Trophoblast cell (in vitro differentiated cells and primary cell): ENCODE measurements at places on chromosomes 16 and 17.

GRCh38 chr17:76781056-76781982 is 43.4 kb downstream of the MFSD11 start:
- no peak overlapping the region for H3K27ac ChIP-seq
- no peaks in the 10 kb centered on the region for H3K4me1 ChIP-seq
- H3K27me3 ChIP-seq: no peaks in the 10 kb centered on the region
- H3K36me3 ChIP-seq: peaks cover 14% of the 10 kb centered on the region

DNA sequence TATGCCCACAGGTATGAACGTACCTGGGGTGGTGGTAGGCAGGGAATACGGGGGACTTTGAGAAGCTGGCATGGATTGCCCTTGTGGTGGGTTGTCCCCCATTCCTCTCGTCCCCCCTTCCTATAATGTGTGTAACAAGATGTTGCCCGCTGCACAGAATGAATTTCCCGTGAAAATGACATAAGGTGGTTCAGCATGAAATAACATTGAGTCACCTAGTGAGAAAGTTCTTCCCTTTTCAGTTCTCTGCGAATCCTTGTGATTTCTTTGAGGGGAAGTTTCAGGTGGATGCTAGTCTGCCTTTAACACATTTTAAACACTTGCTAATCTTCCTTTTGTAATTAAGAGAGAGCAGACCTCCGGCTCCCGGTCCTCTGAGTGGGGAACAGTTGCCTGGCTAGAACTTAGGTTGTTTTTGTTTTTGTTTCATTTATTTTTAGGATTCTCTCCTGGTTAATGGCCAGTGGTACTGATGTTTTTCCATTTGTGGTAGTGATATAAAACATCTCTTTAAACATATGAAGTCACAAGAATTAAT is 58.9 kb downstream of the RAP1GAP2 start:
- H3K36me3 ChIP-seq: no peaks in the 10 kb centered on the region
- no peaks in the 10 kb centered on the region for H3K27me3 ChIP-seq
- H3K27ac ChIP-seq: no peak overlapping the region

- no peaks in the 10 kb centered on the region for H3K27me3 ChIP-seq
- DNase-seq: no peak
- peaks cover 6% of the 10 kb centered on the region for H3K4me1 ChIP-seq
- no peaks in the 10 kb centered on the region for H3K36me3 ChIP-seq
- H3K4me3 ChIP-seq: no peak overlapping the region
Measured at GRCh38 chr17:82277851-82278250, 4.4 kb upstream of the CSNK1D start.

DNA sequence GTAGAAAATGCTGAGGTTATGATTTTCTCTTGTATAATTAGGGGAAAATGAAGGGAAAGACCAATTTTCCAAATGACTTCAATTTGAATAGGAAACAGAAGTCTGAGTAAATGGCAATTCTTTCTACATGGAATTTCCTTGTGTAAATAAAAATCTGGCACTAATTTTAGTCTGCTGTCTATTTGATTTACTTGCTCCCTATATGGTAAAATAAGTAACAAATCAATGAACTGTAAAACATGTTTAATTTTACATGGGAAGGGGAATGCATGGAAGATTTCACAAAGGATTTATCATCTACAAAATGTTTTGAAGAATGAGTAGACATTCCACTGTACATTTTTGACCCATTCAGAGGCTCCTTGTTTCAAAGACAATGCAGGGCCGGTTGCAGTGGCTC is 811.6 kb upstream of the GOT2 start:
- no peak overlapping the region for H3K27ac ChIP-seq
- H3K36me3 ChIP-seq: no peaks in the 10 kb centered on the region
- H3K4me3 ChIP-seq: no peak overlapping the region
- H3K4me1 ChIP-seq: no peaks in the 10 kb centered on the region
- no peaks in the 10 kb centered on the region for H3K27me3 ChIP-seq
- DNase-seq: no peak

DNA sequence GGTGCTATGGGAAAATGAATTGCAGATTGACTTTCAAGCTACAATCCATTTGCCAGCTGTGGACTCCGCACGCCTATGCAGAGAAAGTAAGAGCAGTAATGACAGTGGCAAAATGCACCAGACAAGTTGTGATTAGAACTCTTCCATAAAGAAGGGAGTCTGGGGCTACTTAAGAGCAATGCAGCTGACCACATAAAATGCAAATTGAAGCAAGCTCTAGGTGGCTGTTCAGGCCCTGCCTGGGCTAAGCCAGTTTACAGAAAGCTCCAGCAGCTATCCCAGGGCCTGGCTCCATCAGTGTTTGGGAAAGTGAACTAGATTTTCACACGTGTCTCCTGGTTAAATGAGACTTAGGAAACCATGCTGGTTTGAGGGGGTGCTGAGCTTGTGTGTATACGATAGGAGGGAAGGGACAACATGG is 2.2 kb upstream of the MAP2K6 start:
- H3K27ac ChIP-seq: no peak overlapping the region
- no peaks in the 10 kb centered on the region for H3K27me3 ChIP-seq
- no peaks in the 10 kb centered on the region for H3K36me3 ChIP-seq
- no peak overlapping the region for H3K4me3 ChIP-seq

GRCh38 chr17:47635734-47636133 is 14.0 kb upstream of the KPNB1 start:
- no peaks in the 10 kb centered on the region for H3K4me1 ChIP-seq
- no peaks in the 10 kb centered on the region for H3K27me3 ChIP-seq
- H3K4me3 ChIP-seq: no peak overlapping the region
- H3K27ac ChIP-seq: no peak overlapping the region
- no peak for DNase-seq

GRCh38 chr17:78173097-78173715 is 4.8 kb downstream of the SYNGR2 start:
- H3K27me3 ChIP-seq: no peaks in the 10 kb centered on the region
- H3K4me1 ChIP-seq: peaks cover 14% of the 10 kb centered on the region
- no peak overlapping the region for H3K27ac ChIP-seq
- H3K4me3 ChIP-seq: no peak overlapping the region
- H3K36me3 ChIP-seq: peaks cover 36% of the 10 kb centered on the region

- H3K36me3 ChIP-seq: no peaks in the 10 kb centered on the region
- H3K27ac ChIP-seq: no peak overlapping the region
Measured at GRCh38 chr16:4017807-4018206, 98.4 kb downstream of the ADCY9 start.

- H3K27ac ChIP-seq: no peak overlapping the region
- H3K27me3 ChIP-seq: no peaks in the 10 kb centered on the region
- H3K4me3 ChIP-seq: no peak overlapping the region
Measured at GRCh38 chr16:85620374-85620773, 7.3 kb downstream of the GSE1 start.

GRCh38 chr17:44865931-44866330 is 18.2 kb downstream of the HIGD1B start:
- H3K27ac ChIP-seq: no peak overlapping the region
- no peak overlapping the region for H3K4me3 ChIP-seq
- DNase-seq: no peak
- H3K4me1 ChIP-seq: no peaks in the 10 kb centered on the region

- no peak for DNase-seq
- no peaks in the 10 kb centered on the region for H3K27me3 ChIP-seq
- no peak overlapping the region for H3K4me3 ChIP-seq
- H3K36me3 ChIP-seq: no peaks in the 10 kb centered on the region
Measured at GRCh38 chr16:12268606-12269005, 292.1 kb downstream of the SNX29 start.
